ENCODE measurements at places on chromosomes 5 and 9. TPM values are rescaled to one million over a fixed set of nuclear protein-coding genes. Genes with fewer than 3 reads are reported as not detected.

Gene RRAGA
- 140 TPM for total RNA-seq

Gene FLT4
- 2.5 TPM for total RNA-seq

Gene KIF4B
- not detected for total RNA-seq

Gene ABITRAM
- 22.7 TPM for total RNA-seq

Gene ADRA1B
- 11.2 TPM for total RNA-seq

Gene F12
- total RNA-seq = 25.2 TPM

Gene ABO
- total RNA-seq = not detected

Gene FAM240B
- not detected for total RNA-seq

Gene GALNT12
- total RNA-seq = 5.1 TPM

Gene C5orf63
- 4.1 TPM for total RNA-seq

Gene ACTBL2
- 0.07 TPM for total RNA-seq

Gene ELOVL7
- total RNA-seq = 10.9 TPM

All from A549 treated with RU486 at 1 μM for 4 hours (cell line).